Mesothelial cell of epicardium (in vitro differentiated cells): ENCODE measurements at places on chromosomes 12 and 14. TPM values are rescaled to one million over a fixed set of nuclear protein-coding genes. Genes with fewer than 3 reads are reported as not detected.

- no peaks in the 10 kb centered on the region for H3K36me3 ChIP-seq
- H3K4me1 ChIP-seq, result peaks cover 6% of the 10 kb centered on the region
- no peaks in the 10 kb centered on the region for H3K27me3 ChIP-seq
- DNase-seq, result no peak
Observed at GRCh38 chr12:8065991-8066594, at the start of gene C3AR1. C3AR1 (minus strand) TSS chr12:8066359; CDS start chr12:8060185, 6,174 bp downstream.

DNA sequence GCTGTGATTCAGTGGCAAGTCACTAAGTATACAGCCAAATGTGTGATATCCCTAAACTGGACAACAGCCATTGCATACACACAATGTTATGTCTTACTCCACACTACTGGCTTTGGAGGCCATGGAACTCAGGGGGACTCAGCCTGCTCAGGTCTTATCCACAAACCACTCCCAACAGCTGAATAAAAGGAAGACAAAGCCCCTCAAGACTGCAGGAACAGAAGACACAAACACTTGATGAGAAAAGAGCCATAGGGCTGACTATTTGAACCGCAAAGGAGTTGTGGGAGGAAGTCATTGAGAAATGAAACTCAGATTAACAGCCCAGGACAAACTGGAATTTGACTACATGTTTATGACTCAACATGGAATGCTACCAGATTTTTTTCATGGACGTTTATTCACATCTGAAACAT, 40.9 kb downstream of the PTGER2 start:
- H3K27me3 ChIP-seq, result peaks cover 12% of the 10 kb centered on the region
- H3K36me3 ChIP-seq, result no peaks in the 10 kb centered on the region
- H3K4me1 ChIP-seq, result peaks cover 51% of the 10 kb centered on the region
- DNase-seq, result no peak
- H3K27ac ChIP-seq, result peak overlapping the region; percentile 27

DNA sequence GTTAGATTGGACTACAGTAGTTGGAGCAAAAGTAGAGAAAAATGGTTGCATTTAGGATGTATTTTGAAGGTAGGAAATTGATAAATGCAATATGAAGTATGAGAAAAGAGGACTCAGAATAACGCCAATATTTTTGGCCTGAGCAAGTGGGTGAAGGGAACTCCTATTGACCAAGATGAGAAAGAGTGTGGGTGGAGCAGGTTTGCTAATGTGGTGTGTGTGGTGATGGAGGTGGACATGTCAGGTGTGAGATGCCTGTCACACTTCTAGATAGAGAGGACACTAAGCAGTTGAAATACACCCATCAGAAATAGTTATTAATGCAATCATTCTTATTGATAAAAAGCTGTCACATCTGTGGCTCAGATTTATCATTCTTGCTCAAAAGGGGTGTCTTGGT, 7.3 kb downstream of the GUCY2C start:
- no peak overlapping the region for H3K27ac ChIP-seq
- H3K4me3 ChIP-seq, result no peak overlapping the region
- H3K4me1 ChIP-seq, result no peaks in the 10 kb centered on the region
- H3K36me3 ChIP-seq, result no peaks in the 10 kb centered on the region
- DNase-seq, result no peak
- no peaks in the 10 kb centered on the region for H3K27me3 ChIP-seq

DNA sequence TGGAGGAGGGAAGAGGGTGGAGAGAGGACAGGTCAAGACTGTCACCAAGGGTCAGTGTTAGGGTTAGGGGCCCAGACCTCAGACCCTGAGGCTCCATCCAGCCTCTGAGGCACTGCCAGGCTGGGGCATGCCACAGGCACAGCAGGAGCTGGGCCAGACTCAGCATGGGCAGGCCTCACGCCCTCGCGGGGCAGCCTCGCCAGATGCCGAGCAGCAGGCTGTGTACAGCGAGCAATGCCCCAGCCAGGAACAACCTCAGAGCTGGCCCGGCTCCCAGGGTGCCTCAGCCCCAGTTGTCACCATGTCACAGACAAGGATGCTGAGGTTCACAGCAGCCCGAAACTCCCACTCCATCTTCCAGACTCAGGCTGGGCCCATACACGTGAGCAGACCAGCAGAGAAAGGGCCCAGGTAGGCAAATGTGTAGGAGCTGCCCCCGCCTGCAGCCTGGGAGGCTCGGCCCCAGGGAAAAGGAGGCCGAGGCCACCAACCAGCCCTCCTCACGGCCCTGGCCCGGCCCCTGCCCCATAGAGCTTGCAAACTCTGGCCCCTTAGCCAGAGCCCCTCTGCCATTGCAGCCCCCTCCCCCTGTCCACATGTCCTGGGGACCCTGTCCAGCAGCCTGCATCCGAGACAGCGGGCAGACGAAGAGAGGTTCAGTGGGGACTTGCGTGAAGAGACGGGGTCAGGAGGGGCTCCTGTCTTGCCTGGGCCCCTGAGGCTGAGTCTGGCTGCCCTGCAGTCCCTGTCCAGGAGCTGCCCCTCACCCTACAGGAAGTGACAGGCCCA, 7.5 kb downstream of the C14orf180 start:
- H3K27me3 ChIP-seq, result peaks cover 2% of the 10 kb centered on the region
- H3K27ac ChIP-seq, result no peak overlapping the region
- no peaks in the 10 kb centered on the region for H3K36me3 ChIP-seq

DNA sequence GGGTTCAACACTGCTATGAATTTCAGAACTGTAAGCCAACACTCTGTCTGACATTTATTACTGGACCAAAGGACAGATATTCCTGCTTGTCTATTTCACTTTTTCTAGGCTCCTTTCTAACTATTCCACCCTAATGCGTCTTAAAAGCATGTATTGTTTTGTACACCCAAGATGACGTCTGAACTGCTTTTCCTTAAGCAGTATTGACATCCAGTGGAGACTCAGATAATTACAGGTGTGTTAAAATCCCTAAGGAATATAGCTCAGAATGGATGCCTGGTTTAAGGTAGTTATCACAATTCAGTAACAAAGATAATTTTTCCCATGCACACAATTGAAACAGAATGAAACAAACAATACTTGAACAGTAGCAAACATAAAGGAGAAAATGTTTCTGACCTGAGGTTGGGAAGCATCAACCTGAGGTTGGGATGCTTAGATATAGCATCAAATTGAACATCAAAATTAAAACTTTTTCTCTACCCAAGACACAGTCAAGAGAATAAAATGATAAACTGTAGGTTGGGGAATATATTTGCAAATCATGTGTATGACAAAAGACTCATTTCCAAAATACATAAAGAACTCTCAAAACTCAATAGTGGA, 93.7 kb upstream of the PTPRR start:
- peaks cover 4% of the 10 kb centered on the region for H3K4me1 ChIP-seq
- no peak overlapping the region for H3K27ac ChIP-seq
- no peak for DNase-seq
- no peak overlapping the region for H3K4me3 ChIP-seq

DNA sequence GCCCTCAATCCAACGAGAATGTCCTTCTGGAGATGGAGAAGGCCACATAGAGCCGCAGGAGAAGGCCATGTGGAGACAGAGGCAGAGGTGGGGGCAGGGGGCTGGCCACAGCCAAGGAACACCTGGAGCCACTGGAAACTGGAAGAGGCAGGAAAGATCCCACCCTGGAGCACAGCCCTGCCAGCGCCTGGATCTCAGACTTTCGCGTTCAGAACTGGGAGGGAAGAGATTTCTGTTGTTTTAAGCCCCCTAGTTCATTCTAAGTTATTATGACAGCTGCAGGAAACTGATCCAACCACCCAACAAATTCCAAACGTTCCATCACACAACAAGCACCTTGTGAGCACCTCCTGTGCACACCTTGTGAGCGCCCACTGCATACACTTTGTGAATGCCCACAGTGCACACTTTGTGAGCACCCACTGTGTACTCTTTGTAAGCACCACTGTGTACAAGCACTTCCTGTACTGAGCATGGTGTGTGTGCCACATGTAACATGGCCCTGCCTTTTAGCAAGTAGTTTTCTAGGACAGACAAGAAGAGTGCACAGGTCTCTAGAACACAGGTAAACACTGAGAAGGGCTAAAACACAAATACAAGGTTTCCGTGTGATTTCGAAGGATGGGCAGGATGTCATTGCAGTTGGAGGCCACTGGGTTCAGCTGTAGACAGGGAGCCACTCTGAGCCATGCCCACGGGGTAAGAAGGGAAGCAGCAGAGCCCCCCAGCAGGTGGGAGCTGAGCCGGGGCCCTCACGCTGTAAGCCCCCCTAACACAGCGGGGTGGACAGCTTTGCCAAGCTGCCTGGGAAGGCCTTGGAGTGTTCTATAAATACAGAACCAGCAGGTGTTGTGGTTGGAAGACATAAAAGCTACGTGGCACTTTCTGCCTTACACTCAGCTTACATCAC, 15.4 kb downstream of the RIMBP2 start:
- H3K4me1 ChIP-seq, result peaks cover 3% of the 10 kb centered on the region
- H3K4me3 ChIP-seq, result no peak overlapping the region
- no peak for DNase-seq

GRCh38 chr12:90978117-90978770, 23.3 kb upstream of the CCER1 start:
- no peaks in the 10 kb centered on the region for H3K27me3 ChIP-seq
- H3K4me3 ChIP-seq, result no peak overlapping the region
- peaks cover 59% of the 10 kb centered on the region for H3K4me1 ChIP-seq
- peak overlapping the region; percentile 63 for H3K27ac ChIP-seq

GRCh38 chr12:52903855-52904508, 894 bp downstream of the KRT8 start:
- H3K4me1 ChIP-seq, result peaks cover 73% of the 10 kb centered on the region
- H3K36me3 ChIP-seq, result peaks cover 27% of the 10 kb centered on the region
- peak overlapping the region; percentile 91 for H3K27ac ChIP-seq
- peak overlapping the region; percentile 98 for H3K4me3 ChIP-seq
- no peaks in the 10 kb centered on the region for H3K27me3 ChIP-seq

- no peak overlapping the region for H3K27ac ChIP-seq
- H3K4me3 ChIP-seq, result no peak overlapping the region
- DNase-seq, result no peak
Observed at GRCh38 chr12:119931402-119931801, 54.3 kb upstream of the CIT start.

DNA sequence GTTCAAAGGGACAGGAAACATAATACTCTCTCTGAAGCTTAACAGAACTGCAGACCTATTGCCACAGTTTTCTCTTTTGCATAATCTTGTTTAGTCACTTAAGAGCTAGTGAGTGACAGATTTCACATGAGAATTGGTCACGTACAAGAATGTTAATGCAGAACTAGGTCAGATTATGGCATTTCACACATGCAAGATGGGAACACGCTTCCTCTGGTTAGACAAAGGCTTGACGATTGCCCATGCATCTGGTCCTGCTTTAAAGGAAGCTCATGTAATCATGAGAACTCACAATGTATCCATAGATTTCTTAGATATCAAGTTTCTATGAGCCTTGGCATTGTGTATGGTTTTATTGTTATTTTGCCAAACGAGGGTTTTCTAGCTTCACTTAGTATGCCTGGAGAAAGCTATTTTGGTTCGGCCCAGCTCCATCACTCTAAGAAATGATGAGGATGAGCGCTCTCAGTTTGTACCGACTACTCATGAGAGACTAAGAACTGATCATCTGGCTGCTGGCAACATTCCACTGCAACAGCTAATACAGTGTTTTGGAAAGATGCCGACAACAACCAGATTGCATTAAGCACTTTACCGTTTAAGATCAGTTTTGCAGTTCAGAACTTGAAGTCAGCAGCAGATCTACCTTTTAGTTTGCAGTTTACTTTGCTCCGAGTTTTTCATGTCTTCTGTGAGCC, 380.0 kb downstream of the DIO2 start:
- no peaks in the 10 kb centered on the region for H3K27me3 ChIP-seq
- no peak overlapping the region for H3K4me3 ChIP-seq
- no peaks in the 10 kb centered on the region for H3K36me3 ChIP-seq
- H3K27ac ChIP-seq, result no peak overlapping the region
- no peak for DNase-seq

GRCh38 chr14:64500088-64500487, 3.5 kb downstream of the ZBTB25 start:
- no peak overlapping the region for H3K4me3 ChIP-seq
- peaks cover 4% of the 10 kb centered on the region for H3K36me3 ChIP-seq
- peak overlapping the region; percentile 70 for H3K27ac ChIP-seq
- no peaks in the 10 kb centered on the region for H3K27me3 ChIP-seq

GRCh38 chr12:85755760-85756159, 80.4 kb downstream of the RASSF9 start:
- H3K4me3 ChIP-seq, result no peak overlapping the region
- H3K27ac ChIP-seq, result no peak overlapping the region
- H3K27me3 ChIP-seq, result no peaks in the 10 kb centered on the region
- H3K4me1 ChIP-seq, result no peaks in the 10 kb centered on the region

DNA sequence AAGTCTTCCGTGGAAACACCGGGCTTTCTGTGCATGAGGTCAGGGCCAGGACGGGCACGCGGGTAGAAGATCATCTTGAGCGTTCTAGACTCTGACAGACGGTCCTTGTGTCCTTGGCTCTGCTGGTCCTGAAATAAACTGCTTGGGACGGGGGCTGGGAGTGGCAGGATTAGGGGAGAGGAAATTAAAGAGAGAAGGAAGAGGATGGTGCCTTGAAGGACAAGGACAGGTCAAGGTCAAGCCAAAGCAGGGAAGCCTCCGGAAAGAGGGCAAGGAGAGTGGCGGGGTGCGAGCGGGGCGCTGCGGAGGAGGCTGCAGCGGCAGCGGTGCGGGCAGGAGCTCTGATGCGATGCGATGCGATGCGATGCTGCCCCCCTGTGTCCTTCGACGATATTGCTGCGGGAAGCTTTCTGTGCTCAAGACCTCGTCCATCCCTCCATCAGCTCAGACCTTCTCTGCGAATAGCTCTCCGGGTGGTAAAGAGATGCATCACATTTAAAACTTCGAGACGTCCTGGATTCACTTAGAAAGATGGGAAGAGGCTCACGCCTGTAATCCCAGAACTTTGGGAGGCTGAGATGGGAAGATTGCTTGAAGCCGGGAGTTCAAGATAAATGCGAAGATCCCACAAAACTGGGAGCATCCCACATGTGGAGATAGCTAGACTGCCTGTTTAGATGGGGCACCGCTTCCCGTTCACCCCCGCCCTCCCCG, 110.1 kb upstream of the TMEM132D start:
- peaks cover 36% of the 10 kb centered on the region for H3K27me3 ChIP-seq
- no peak overlapping the region for H3K27ac ChIP-seq
- no peaks in the 10 kb centered on the region for H3K4me1 ChIP-seq
- H3K4me3 ChIP-seq, result no peak overlapping the region

GRCh38 chr14:101228949-101229541, 325.5 kb upstream of the RTL1 start:
- H3K4me1 ChIP-seq, result peaks cover 27% of the 10 kb centered on the region
- no peak overlapping the region for H3K4me3 ChIP-seq
- DNase-seq, result peak; percentile 17
- peak overlapping the region; percentile 35 for H3K27ac ChIP-seq

Gene PHC1
- 115 to 119 TPM (median 117 TPM) in 3 replicates for total RNA-seq

Gene SLC39A5
- total RNA-seq, result 0.76 to 1.3 TPM (median 1.1 TPM) in 3 replicates

Gene CD163L1
- total RNA-seq, result 0.11 to 0.58 TPM (median 0.16 TPM) in 3 replicates

Gene ATN1
- total RNA-seq, result 193 to 205 TPM (median 195 TPM) in 3 replicates

Gene SLC6A13
- total RNA-seq, result 0.97 to 2.5 TPM (median 1.2 TPM) in 3 replicates

Gene C12orf60
- total RNA-seq, result 1.3 to 1.7 TPM (median 1.4 TPM) in 3 replicates

Gene SERPINA9
- total RNA-seq, result not detected in 3 replicates
